ENCODE measurements at places on chromosomes 16 and 17.

DNA sequence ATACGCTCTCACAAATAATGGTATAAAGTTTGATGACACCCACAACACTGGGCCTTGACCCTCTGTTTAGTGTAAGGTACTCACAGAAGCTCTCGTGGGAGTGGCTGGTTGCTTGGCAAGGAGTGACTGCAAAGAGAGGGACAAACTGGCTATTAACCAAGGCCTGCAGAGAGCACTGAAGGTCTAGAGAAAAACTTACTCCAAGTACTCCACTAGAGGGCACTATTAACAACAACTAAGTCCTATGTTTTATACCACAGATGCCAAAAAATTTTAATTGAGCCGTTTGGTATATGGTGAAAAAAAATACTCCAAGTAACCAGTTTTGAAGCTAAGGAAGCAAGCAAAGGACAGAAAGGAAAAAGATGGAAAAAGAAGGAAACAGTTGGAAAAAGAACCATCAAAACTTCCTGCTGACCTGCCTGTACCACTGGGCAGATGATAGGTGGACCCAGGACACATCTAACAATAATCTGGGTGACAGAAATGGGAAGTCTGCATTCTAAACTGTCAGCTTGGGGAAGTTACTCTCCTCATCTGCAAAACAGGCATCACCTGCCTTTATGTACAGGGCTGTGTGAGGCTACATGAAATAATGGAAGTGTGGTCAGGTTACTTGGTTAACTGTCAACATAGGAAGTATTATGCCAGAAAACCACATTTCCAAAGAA lies 23.2 kb downstream of the DYNC1LI2 start:
- DNase-seq, result no peak

GRCh38 chr16:15055141-15056053 lies 477 bp downstream of the NTAN1 start:
- DNase-seq, result no peak

GRCh38 chr16:27515874-27516353 lies 33.8 kb downstream of the GTF3C1 start:
- DNase-seq, result no peak

- DNase-seq, result no peak
Observed at GRCh38 chr16:67760206-67760955, 41.3 kb upstream of the GFOD2 start.

GRCh38 chr17:18206962-18207361 lies 18.5 kb upstream of the LLGL1 start:
- DNase-seq, result no peak

DNA sequence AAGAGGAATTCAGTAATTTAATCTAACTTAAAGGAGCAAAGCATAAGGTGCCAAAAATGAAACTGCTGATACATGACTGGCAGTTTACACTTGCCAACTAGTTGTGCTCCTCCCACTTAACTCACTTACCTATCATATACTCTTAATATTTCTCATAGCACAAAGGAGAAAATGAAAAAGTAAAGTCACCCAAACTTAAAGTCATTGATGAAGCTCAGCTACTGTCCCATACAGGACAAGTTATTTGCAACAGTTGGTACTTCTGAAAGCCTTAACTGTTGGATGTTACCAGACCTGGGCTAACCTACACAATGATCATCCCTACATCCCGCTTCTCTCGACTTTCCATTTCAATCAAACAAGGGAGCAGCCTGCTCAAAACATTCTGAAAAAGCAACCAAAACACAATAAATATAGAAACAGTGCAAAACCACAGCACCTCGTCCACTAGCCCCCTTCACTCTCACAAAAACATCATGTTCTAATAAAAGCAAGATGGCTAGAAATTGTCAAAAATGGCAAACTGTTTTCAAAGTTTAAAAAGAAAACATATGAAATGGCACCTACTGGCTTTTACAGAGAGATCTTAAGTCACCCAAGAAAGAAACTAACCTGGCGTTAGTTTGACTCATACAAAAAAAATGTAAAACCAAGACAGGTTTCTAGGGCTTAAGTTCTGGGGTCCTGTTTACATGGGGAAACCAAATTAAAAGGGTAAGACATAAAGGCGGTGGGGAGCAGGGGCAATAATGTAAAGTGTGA lies 868 bp downstream of the MED13 start:
- DNase-seq, result no peak

All from activated CD4-positive, alpha-beta T cell treated with anti-CD3 and anti-CD28 coated beads for 4 hours (primary cell).